ENCODE measurements at places on chromosomes 4 and X. TPM values are rescaled to one million over a fixed set of nuclear protein-coding genes. Genes with fewer than 3 reads are reported as not detected.

The SMR3B gene
- not detected for total RNA-seq

The PASD1 gene
- not detected for total RNA-seq

The DUSP9 gene
- total RNA-seq = not detected

The CT45A2 gene
- not detected for total RNA-seq

The CXorf49B gene
- not detected for total RNA-seq

The CLIC2 gene
- not detected for total RNA-seq

The SRPX gene
- total RNA-seq = 75.7 TPM

The RHOH gene
- not detected for total RNA-seq

The SLC38A5 gene
- total RNA-seq = 34.5 TPM

The PPEF1 gene
- total RNA-seq = not detected

- peaks cover 20% of the 10 kb centered on the region for H3K4me1 ChIP-seq
- no peaks in the 10 kb centered on the region for H3K27me3 ChIP-seq
- peak; percentile 35 for DNase-seq
- H3K36me3 ChIP-seq = no peaks in the 10 kb centered on the region
These were observed at the start of gene SPP1 for GRCh38 chr4:87975466-87975865. Gene SPP1 (plus strand): TSS chr4:87975714. CDS start chr4:87976896, 1,182 bp downstream.

DNA sequence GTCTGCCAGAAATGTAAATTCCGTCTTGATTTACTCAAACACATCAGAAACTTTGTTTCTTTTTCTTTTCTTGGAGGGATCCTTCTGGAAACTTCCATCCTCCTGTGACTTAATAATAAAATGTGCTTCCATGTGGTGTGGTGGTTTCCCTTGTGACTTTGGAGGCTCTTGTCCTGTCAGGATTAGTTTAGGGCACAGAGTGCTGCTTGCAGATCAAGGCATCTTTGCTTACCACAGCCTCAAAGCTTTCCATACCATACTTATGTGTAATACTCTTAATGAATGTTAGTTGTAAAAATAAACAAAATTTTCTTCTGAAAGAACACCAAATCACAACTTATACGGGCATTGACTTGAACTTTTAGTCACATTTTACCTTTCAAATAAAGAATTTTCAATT lies 27.4 kb downstream of the GBA3 start:
- no peak overlapping the region for H3K4me3 ChIP-seq
- no peak overlapping the region for H3K27ac ChIP-seq
- H3K4me1 ChIP-seq = no peaks in the 10 kb centered on the region
- DNase-seq = no peak
- H3K27me3 ChIP-seq = no peaks in the 10 kb centered on the region

- H3K27ac ChIP-seq = no peak within 1 kb of the TSS
- H3K4me3 ChIP-seq = no peak within 1 kb of the TSS
- no peak for DNase-seq
- no peaks in the 10 kb centered on the region for H3K36me3 ChIP-seq
These were observed at the start of gene ATP2B3 for GRCh38 chrX:153517423-153517822. Gene ATP2B3 (plus strand): TSS chrX:153517642. CDS start chrX:153536248, 18,606 bp downstream.

- H3K36me3 ChIP-seq = no peaks in the 10 kb centered on the region
- H3K27ac ChIP-seq = no peak overlapping the region
- DNase-seq = no peak
- no peaks in the 10 kb centered on the region for H3K27me3 ChIP-seq
- no peak overlapping the region for H3K4me3 ChIP-seq
- no peaks in the 10 kb centered on the region for H3K4me1 ChIP-seq
These were observed 320.6 kb downstream of the ADGRL3 start for GRCh38 chr4:61520681-61521160.

- H3K27ac ChIP-seq = no peak overlapping the region
- H3K4me1 ChIP-seq = no peaks in the 10 kb centered on the region
- H3K36me3 ChIP-seq = no peaks in the 10 kb centered on the region
- peak; percentile 4 for DNase-seq
- H3K4me3 ChIP-seq = peak overlapping the region; percentile 66
These were observed 609 bp downstream of the REPS2 start for GRCh38 chrX:16946971-16947562.

GRCh38 chrX:15916704-15917084 lies 62.1 kb upstream of the AP1S2 start:
- H3K4me1 ChIP-seq = no peaks in the 10 kb centered on the region
- H3K36me3 ChIP-seq = no peaks in the 10 kb centered on the region
- no peaks in the 10 kb centered on the region for H3K27me3 ChIP-seq
- H3K27ac ChIP-seq = no peak overlapping the region
- no peak for DNase-seq

- H3K4me3 ChIP-seq = no peak overlapping the region
- H3K4me1 ChIP-seq = peaks cover 30% of the 10 kb centered on the region
- no peaks in the 10 kb centered on the region for H3K27me3 ChIP-seq
- DNase-seq = peak; percentile 81
These were observed 8.3 kb upstream of the AGA start for GRCh38 chr4:177450426-177451107.

GRCh38 chr4:2281575-2282343 lies 19.9 kb upstream of the MXD4 start:
- no peak overlapping the region for H3K27ac ChIP-seq
- no peaks in the 10 kb centered on the region for H3K36me3 ChIP-seq
- H3K27me3 ChIP-seq = no peaks in the 10 kb centered on the region
- no peak for DNase-seq

GRCh38 chr4:119526786-119527550 lies 101.6 kb downstream of the PDE5A start:
- peak; percentile 19 for DNase-seq
- peaks cover 41% of the 10 kb centered on the region for H3K4me1 ChIP-seq
- H3K27me3 ChIP-seq = no peaks in the 10 kb centered on the region
- H3K27ac ChIP-seq = no peak overlapping the region
- no peak overlapping the region for H3K4me3 ChIP-seq

DNA sequence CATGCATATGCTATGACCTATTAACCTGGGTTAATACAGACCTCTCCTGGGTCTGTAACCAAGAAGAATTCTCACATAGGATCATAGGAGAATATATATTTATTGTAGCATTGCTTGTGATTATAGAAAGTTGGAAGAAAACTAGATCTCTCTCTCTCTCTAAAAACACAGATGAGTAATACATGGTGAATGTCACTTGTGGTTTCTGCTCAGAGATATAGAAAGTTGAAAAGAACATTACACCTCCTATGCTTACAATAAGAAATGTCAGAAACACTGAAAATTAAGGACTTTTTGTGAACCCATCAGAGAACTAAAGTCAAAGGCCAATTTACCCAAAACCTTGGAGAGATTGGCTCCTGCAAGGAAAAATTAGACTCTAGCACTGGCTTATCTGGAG lies 1389.5 kb downstream of the FAM133A start:
- no peaks in the 10 kb centered on the region for H3K36me3 ChIP-seq
- H3K4me3 ChIP-seq = no peak overlapping the region
- peak; percentile 29 for DNase-seq
- no peak overlapping the region for H3K27ac ChIP-seq
- H3K27me3 ChIP-seq = no peaks in the 10 kb centered on the region
- H3K4me1 ChIP-seq = peaks cover 31% of the 10 kb centered on the region

GRCh38 chr4:163110442-163110841 lies 56.2 kb downstream of the NAF1 start:
- H3K27ac ChIP-seq = no peak overlapping the region
- no peak overlapping the region for H3K4me3 ChIP-seq
- H3K27me3 ChIP-seq = no peaks in the 10 kb centered on the region
- H3K4me1 ChIP-seq = no peaks in the 10 kb centered on the region
- no peaks in the 10 kb centered on the region for H3K36me3 ChIP-seq
- DNase-seq = no peak

DNA sequence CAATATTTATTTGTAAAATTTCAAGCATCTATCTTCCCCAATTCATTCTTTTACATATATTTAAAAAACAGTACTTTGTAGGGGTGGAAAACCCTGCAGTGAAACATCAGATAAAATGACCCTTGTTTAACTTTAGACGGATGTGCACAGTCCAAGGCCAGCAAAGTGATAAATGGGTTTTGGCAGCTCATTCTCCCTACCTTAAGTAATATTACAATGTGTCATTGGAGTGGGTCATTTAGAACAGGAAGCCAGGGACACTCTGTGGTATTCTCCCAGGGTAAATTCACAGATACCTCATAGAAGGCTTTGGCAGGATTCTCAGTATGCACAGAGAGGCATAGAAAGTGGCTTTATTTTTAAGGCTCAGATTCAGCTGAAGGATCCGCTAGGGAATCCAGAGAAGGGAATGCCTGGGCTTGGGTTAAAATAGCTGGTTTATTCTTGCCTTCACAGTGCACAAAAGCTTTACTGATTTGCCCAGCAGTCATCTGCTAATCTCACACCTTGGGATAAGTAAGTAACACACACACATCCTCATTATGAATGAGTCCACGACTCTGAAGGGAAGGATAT lies 206.7 kb downstream of the RASL11B start:
- H3K4me1 ChIP-seq = peaks cover 9% of the 10 kb centered on the region
- H3K27ac ChIP-seq = no peak overlapping the region
- no peaks in the 10 kb centered on the region for H3K27me3 ChIP-seq
- peaks cover 6% of the 10 kb centered on the region for H3K36me3 ChIP-seq
- DNase-seq = peak; percentile 53
- H3K4me3 ChIP-seq = no peak overlapping the region

DNA sequence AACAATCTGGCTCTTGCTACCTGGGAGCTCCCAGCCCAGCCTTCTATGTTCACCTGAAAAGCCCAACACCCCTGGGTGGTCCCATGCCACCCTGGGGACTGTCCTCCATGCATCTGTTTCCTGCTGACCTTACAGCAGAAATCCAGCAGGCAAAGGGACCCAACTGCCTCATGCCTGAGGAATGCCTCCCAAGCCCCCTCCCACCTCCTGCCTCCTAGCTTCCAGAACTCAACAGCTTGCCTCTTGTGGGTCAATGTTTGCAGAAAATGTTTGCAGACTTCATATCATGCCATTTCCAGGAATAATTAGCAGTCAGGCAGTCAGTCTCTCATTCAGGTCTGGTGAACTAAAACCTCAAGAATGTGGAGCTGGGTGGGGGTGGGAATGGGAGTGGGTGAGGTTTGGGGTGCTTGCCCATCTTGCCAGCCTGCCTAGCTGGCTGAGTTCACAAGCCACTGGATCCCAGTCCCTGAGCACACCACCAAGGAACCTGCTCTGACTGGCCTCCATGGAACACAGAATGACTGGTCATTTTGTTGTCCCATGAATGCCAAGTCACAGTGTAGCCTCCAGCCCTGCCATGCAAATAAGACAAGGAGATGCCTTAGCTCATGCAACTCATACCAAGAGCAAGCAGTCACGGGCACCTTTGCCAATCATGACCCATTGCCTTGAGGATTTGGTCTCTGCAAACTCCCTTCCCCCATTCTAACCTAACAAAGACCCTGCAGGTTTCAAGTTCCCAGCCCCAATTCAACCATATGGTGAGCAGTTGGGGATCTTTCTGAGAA lies 12.1 kb upstream of the PLAC1 start:
- peak overlapping the region; percentile 54 for H3K4me3 ChIP-seq
- no peaks in the 10 kb centered on the region for H3K36me3 ChIP-seq
- DNase-seq = peak; percentile 84
- peaks cover 24% of the 10 kb centered on the region for H3K4me1 ChIP-seq
- H3K27ac ChIP-seq = peak overlapping the region; percentile 92

DNA sequence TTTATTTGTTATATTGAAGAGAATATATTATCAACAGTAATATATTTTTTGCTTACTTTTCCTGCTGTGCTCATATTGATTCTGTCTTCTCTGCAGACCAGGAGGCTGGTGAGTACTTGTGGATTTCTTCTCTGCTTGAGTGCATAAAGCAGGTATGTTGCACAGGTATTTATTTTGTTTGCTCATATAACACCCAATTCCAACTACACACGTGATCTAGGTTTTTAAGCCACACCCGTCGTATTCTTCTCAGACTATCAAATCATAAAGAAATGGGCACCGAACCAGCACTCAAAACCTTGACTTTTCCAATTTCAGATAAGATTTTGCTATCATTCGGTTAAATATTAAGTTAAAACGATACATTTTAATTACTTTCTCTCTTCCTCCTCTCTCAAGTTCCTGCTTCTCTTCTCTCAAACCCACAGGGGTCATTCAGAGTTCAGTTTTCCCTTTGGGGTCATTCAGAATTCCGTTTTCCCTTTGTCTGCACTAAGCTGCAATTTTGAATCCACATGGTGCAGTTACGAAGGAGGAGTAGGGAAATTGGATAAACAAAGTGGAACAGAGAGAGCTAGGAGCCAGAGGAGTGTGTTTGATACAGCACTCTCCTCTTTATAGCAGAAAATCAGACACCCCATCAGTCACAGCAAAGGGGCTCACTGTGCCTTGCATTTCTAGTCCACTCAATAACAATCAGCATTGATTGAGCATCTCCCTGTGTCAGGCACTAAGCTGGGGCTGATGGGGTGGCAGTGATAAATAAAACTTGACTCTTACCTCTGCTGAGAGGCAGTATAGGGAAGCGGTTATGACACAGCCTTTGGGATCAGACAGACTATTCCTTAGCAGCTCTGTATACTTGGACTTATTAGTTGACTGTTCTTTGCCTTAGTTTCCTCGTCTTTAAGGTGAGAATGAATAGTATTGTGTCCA lies at the start of gene ADH1C:
Gene ADH1C (minus strand): TSS at position 145 of the 936 bp plus-strand sequence. CDS start 71 bp downstream, at position 74.
- H3K36me3 ChIP-seq = no peaks in the 10 kb centered on the region
- H3K4me3 ChIP-seq = no peak within 1 kb of the TSS
- DNase-seq = no peak

DNA sequence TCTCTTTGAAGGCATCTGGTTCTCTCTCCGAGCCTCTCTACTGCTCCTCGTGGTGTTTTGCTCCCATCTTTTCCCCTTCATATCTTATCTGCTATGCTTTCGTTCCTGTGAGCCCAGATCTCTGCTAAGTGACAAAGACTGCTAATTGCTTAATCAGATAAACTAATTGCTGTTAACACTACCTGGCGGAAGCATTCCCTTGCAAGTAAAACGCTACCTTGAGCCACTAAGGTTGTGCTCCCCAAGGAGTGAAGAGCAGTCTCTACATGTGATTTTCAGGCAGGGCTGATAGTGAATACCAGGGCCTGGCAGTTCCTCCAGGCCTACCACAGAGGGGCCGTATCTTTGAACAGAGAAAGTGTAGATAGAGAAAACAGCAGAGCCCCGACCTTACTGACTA lies 244.0 kb upstream of the GATB start:
- H3K4me3 ChIP-seq = no peak overlapping the region
- no peaks in the 10 kb centered on the region for H3K4me1 ChIP-seq
- H3K36me3 ChIP-seq = no peaks in the 10 kb centered on the region

DNA sequence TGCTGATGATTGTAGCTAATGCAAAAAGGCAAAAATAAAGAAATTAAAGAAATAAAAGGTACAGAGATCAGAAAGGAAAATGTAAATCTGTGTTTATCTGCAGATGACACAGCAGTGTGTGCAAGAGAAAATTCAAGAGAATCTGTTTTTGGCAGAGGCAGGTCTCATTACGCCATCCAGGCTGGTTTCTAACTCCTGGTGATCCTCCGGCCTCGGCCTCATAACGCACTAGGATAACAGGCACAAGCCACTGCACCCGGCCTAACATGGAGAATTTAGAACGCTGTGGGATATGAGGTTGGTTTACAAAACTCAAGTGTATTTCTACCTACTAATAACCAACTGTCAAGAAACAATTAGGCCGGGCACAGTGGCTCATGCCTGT lies 29.4 kb downstream of the CTBP1 start:
- no peak for DNase-seq
- H3K36me3 ChIP-seq = peaks cover 11% of the 10 kb centered on the region
- H3K27ac ChIP-seq = no peak overlapping the region
- H3K4me3 ChIP-seq = no peak overlapping the region
- no peaks in the 10 kb centered on the region for H3K4me1 ChIP-seq

GRCh38 chr4:48588230-48589097 lies 98.4 kb downstream of the ZAR1 start:
- DNase-seq = peak; percentile 32
- H3K36me3 ChIP-seq = 0 out of 2 replicates have a peak, but pooled peaks cover 19% of the 10 kb centered on the region
- H3K27ac ChIP-seq = no peak overlapping the region
- no peak overlapping the region for H3K4me3 ChIP-seq
- H3K27me3 ChIP-seq = no peaks in the 10 kb centered on the region

GRCh38 chr4:150164956-150165629 lies 86.8 kb downstream of the DCLK2 start:
- no peaks in the 10 kb centered on the region for H3K36me3 ChIP-seq
- DNase-seq = no peak
- H3K4me1 ChIP-seq = no peaks in the 10 kb centered on the region

Data from GM23248 (cell line).